ENCODE measurements at places on chromosomes 11 and 22.

- no peak for DNase-seq
These were observed 50.1 kb upstream of the PHOX2A start for GRCh38 chr11:72293910-72294615.

DNA sequence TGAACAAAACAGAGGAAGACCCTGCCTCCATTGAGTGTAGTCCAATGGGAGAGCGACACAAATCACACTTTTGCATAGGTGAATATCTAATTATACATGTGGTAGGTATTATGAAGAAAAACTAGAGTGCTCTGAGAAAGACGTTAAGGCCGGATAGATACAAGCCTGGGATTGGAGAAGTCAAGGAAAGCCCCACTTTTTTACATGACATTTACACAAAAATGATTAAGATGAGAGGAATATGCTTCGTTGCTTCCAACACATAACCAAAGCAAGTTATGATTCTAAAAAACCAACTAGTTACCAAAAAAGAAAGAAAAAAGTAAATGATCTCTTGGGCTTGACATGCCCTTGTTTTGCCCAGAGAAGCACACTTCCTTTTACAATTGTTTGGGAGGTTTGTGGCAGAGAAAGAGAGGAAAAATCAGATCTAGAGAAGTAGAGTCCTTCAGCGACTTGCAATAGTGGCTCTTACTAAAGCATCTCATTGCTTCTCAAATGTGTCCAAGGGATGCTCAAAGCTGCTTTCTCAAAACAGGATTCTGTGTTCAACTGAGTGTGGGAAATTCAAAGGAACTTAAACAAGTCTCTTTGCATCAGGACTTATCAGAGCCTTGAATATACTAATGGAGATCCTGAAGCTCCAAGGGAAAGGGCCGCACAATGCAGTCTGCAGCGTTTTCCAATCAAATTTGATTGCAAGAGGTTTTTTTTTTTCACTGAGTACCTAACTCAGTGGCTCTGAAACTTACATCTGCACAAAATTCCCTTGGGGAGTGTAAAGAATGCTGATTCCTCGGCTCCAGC is 38.8 kb downstream of the FLI1 start:
- DNase-seq = no peak

DNA sequence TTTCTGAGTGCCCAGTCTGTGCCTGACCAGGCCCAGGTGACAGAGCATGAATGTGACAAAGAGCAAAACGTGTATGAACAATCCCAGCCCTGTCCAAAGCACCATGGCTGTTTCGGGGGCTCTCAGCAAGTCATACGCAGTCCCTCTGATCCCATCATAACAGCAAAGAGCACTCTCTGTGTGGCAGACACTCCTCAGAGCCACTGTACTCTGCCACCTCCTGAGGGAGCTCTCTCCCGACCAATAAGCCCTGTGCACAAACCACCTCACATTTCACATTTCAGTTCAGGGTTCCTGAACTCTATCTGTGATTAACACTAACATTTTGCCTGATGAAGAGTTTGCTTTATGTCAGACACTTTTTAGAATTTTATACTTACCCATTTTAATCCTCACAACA is 6.6 kb downstream of the DGCR2 start:
- peak; percentile 51 for DNase-seq

GRCh38 chr11:128341280-128342248 is 245.8 kb downstream of the ETS1 start:
- no peak for DNase-seq

DNA sequence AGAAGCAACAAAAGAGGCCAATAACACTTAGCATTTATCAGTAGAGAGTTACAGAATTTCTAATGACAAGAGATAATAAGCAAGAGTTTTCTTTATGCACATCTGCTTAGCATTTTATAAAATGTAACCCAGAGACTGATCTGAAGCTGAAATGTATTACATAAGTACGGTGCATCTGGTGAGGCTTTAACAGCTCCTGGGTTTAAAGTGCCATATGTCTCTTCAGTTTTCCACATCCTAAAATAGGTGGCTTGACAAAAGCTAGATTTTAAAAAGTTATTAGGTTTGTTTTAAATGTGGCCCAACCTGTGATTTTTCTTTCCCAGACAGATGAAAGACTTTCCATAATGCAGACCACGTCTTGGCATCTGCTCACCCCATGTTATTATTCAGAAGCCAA is 620.7 kb upstream of the ARHGAP42 start:
- DNase-seq = no peak

- no peak for DNase-seq
These were observed 41.8 kb downstream of the GAB4 start for GRCh38 chr22:16966251-16966650.

DNA sequence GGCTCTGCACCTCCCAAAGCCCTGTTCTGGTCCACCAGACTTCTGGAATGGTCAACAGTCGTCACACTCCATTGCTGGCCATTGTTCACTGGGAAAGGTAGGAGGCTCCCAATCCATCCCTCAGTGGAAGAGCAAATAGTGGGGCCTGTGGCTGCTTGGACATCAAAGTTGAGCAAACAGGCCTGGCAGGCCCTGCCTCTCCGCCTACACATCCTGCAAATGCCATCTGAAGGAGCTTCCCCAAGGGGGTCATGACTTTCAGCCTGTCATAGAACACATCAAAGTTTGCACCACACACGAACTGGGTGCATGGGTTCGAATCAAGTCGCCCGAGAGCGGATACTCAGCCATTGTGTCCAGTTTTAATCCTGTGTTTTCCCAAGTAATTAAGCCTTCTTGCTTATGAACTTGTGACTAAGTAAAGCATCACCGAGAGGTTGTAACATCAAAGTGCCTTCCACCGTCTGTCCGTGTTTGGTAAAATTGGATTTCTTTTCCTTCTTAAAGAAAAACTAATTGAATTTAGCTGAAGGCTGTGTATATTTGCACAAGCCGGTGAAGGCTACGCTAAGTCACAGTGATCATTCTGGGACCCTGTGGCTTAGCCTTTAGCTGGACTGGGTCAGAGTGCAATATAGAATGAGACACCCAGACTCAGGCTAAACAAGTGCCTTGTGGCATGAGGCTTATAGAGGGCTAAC is 36.1 kb downstream of the CLPB start:
- DNase-seq = no peak

DNA sequence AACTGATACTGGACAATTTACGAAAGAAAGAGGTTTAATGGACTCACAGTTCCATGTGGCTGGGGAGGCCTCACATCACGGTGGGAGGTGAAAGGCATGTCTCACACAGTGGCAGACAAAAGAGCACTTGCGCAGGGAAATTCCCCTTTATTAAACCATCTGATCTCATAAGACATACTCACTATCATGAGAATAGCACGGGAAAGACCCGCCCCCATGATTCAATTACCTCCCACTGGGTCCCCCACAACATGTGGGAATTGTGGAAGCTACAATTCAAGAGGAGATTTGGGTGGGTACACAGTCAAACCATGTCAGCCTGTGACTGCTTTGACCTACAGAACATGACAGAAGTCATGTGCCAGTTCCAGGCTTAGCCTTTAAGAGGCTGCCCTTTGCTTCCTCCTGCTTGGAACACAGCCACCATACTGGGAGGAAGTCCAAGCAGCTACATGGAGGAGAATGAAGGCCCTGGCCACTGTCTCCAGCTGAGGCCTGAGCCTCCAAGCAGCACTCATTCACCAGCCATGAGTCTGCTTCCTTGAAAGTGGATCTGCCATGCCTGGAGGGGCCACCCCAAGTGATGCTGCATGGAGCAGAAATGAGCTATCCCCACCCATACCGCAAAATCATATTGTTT is 10.9 kb upstream of the GAL start:
- DNase-seq = no peak

- no peak for DNase-seq
These were observed 402.3 kb downstream of the BRD1 start for GRCh38 chr22:49425356-49425755.

DNA sequence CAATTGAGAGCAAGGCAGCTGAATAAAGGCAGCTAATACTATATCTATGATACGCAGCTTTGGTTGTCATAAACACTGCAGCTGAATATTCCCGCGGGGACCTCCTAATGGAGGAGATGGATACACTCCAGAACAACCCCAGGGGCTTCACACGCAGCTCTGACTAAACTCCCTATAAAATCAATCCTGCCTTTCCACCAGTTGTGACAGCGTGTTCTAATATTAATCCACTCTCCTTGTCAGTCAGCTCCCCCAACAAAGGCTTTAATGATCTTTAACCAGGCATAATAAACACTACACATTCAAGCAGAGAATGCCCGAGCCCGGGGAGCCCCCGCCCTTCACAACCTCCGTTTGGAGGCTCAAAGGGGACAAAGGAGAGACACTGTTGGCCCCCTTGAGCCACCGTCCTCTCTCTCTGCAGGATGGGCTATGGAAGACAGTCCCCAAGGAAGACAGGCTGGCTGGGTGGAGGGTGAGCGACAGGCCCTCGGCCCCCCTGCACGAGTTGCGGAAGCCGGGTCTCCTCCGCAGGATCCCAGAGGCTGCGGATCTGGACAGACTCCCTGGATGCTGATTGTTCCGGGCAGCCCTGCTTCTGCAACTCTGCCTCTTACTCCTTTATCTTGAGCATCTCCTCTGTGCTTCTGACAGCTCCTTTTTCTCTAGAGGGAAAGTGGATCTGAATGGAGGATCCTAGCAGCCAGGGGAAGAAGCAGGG is 565.2 kb downstream of the BUD13 start:
- DNase-seq = no peak

GRCh38 chr11:128135451-128135850 is 451.9 kb downstream of the ETS1 start:
- DNase-seq = no peak

DNA sequence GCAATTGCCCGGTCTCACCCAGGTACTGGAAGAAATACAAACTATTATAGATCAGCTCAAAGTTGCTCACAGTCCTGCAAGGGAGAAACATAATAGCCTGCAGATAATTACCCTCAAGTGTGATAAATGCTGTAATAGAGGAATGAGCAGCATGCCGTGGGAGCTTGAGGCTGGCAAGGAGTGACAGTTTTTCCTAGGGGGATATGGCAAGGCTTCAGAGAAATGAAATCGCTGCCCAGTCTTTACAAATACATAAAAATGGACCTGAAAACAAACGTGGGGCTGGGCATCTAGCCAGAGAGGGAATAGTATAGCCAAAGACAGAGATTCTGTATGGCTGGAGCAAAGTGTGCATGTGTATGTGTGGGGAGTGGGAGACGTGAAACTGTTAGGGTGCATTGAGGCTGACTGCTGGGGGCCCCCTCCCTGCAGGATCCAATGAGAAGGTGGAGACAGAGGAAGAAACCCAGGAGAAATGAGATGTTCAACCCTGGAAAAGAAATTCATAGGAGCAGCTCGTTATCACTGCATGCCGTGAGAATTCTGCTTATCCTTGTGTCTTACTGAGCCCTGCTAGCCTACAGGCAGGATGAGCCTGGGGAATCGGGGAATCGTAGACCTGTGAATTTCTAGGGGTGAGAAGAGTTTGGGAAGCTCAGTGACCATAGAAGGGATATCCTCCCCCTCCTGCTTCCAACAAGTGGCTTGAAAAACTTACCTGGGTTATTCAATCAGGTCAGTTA is 167.0 kb downstream of the LDLRAD3 start:
- peak; percentile 1 for DNase-seq

Measured in hematopoietic multipotent progenitor cell treated with erythropoietin and hydrocortisone succinate and interleukin-3 and kit ligand, for 8 days (in vitro differentiated cells).